Dorsolateral prefrontal cortex (tissue), 122 donors: ENCODE measurements at places on chromosomes 1 and 21.

DNA sequence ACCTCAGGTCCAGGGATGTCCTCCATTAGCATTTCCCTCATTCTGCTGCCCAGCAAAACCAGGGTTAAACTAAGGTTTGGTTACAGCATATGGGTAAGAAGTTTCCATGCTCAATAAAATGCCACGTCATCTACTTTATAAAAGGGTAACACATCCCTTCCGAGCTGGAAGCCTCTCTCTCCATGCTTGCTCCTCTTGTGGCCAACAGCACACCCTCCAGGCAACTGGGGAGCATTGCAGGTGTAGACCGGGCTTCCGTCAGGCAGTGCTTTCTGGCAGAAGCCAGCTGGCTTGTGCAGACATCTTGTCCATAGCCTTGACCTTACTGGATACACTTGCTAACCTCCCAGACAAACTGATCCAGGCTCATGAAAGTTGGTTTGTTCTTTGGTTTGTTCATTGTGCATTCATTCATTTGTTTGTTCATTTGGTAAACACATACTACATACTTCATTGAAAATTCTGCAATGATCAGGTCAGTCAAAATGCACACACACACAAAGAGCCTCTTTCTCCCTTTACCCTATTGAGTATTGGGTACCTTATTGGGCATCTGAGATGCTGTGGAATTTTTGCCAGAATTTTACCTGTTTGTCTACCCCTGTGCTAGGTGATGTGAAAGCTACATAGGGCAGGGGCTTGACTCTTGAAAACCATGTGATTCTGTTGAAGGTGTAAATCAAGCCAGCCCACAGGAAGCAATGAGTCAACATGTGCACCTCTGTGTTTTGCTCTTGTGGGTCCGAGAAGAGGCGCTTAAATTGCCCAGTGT, 422.8 kb downstream of the CAMTA1 start:
- DNase-seq: no peak

DNA sequence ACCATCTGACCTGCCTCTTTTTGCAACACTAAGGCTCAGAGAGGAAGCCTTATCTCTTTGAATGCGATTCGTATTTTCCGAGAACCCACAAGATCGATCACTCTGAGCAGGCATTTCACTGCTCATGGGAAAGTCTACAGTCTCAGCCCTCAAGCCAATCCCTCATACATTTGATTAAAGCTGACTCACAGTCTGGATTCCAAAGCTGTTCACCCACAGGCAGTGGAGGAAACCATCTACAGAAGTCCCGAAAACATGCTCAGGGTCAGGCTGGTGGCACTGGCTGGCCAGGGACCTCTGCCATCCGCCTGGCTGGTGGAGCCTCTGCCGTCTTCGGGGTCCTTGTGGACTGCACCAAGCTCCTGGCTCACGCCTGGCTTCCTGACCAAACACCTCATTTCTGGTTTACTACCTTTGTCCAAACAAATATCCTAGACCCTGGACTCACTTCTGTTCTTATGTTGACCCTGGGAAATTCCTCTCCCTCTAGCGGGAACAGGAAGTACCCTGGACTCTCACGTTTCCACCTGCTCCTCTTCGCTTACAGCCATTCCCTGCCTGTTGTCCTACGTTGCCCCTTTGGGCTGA, 650.0 kb downstream of the SMYD3 start:
- DNase-seq: no peak

DNA sequence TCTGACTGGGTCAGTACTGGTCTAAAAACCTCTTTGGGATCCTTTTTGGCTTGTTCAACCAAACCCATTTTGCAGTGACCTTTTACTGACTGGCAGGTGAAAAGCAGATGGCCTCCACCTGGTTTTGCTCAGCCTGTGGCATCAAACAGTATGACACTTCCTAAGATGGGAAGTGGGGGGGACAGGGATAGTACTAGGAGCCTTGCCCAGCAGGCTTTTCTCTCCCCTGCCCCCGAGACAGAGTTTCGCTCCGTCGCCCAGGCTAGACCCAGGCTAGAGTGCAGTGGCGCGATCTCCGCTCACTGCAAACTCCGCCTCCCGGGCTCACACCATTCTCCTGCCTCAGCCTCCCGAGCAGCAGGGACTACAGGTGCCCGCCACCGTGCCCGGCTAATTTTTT, 18.3 kb downstream of the INTS3 start:
- no peak for DNase-seq

- DNase-seq: no peak
Observed at GRCh38 chr21:31273278-31273677, 70.8 kb downstream of the TIAM1 start.

DNA sequence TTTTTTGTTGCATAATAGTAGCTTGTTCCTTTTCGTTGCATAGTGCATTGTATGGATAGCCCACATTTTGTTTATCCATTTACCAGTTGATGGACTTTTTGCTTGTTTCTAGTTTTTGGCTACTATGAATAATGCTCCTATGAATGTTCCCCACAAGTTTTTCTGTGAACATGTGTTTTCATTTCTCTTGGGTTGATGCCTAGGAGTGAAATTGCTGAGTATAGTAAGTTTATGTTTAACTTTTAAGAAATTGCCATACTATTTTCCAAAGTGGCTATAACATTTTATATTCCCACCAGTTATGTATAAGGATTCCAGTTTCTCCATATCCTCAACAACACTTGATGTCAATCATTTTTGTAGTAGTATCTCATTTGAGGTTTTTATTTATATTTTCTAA, 84.8 kb upstream of the CACYBP start:
- DNase-seq: no peak

- peak; percentile 8 for DNase-seq
Observed at GRCh38 chr1:30680429-30680828, 43.0 kb downstream of the MATN1 start.

- no peak for DNase-seq
Observed at GRCh38 chr21:40335704-40336103, 468.5 kb downstream of the PCP4 start.

GRCh38 chr1:109777436-109777835, 13.7 kb upstream of the EPS8L3 start:
- DNase-seq: no peak

GRCh38 chr1:2322581-2323211, 68.7 kb downstream of the MORN1 start:
- DNase-seq: no peak

DNA sequence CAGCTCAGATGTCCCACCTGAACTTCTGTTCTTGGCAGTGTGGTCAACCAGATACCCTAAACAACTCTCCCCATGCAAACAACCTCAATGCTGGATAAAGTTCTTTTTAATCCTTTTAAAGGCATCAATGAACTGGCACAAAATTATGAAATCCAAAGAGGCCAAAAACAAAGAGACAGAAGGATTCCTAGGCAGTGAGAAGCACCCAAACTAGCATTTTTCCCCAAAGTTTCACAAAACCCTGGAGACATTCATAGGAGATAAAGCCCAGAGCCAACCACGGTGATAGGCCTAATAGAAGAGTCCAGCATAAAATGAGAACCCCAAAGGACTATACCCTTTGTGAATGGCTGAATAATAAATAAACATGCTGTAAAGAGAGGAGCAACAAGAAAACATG, 50.7 kb downstream of the MATN1 start:
- no peak for DNase-seq

- DNase-seq: no peak
Observed at GRCh38 chr1:62417351-62417999, 19.4 kb upstream of the USP1 start.

DNA sequence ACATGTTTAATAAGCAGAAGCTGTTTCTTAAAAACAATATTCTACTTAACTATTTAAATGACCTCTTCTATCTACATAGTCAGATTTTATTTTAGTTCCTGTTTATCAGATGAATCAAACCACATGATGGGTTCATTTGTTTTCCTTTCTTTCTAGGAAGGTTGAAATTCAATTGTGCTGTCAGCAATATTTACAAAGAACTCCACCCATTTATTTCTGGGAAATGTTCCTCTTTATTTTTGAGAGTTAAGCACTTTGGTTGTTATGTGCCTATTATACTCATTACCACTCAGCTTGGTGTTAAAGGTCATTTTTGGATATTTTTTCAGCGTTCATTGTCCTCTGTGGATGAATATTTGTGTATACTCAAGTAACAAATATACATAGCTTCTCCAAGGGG, 84.9 kb downstream of the C4BPA start:
- no peak for DNase-seq
